ENCODE measurements at places on chromosomes 11 and 22.

DNA sequence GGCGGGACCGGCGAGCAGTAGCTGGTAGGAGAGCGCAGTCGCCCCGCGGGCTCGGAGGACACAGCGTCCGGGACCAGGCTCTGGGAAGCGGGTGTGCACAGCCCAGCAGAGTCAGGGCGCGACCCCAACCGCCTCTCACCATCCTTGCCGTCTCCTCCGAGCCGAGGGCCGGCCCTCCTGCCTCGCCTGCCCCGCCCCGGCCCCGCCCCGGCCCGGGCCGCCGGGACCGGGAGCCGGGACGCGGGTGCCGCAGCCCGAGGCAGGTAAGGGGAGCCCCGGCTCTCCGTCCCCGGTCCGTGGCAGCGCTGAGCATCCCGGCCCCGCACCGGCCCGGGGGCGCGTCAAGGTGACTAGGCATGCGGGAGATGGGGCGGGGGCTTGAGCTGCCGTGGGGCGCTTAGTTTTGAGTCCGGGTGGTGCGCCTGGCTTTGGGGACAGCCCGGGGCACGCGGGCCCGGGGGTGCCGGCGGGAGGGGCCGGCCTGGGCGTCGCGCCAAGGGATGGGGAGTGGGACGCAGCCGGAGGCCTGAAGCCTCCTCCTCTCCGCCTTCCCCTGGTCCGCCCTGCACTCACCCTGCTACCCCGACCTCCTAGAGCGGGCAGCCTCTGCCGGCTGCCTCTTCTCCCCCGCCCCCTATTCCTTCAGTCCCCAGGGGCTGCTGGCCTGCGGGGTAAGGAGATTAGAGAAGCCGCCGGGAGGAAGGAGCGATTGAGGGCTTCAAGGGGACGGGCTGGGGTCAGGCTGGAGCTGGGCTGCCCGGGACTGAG is at the start of gene ABCG4:
Gene ABCG4 (plus strand): TSS at position 35 of the 768 bp plus-strand sequence. CDS start 914 bp downstream, outside the sequence.
- no peak for DNase-seq

DNA sequence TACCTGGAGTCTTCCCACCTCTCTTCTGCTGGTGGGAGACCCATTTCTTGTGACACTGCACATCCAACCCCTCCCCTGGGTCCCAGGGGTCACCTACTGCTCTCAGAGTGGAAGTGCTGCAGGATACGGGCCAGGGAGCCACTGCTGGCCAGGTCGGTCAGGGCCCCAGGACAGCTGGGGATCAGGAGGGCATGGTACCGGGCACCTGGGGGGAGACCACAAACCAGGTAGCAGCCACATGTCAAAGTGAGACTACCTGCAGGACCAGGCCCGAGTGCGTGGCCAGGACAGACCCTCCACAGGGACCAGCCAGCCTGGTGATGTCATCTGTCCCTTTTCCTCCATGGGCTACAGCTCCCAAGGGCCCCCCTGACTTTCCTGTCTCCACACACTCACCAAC is 3.9 kb downstream of the GATD1 start:
- DNase-seq: no peak

GRCh38 chr11:73439002-73439843 is 63.0 kb downstream of the RELT start:
- DNase-seq: no peak

DNA sequence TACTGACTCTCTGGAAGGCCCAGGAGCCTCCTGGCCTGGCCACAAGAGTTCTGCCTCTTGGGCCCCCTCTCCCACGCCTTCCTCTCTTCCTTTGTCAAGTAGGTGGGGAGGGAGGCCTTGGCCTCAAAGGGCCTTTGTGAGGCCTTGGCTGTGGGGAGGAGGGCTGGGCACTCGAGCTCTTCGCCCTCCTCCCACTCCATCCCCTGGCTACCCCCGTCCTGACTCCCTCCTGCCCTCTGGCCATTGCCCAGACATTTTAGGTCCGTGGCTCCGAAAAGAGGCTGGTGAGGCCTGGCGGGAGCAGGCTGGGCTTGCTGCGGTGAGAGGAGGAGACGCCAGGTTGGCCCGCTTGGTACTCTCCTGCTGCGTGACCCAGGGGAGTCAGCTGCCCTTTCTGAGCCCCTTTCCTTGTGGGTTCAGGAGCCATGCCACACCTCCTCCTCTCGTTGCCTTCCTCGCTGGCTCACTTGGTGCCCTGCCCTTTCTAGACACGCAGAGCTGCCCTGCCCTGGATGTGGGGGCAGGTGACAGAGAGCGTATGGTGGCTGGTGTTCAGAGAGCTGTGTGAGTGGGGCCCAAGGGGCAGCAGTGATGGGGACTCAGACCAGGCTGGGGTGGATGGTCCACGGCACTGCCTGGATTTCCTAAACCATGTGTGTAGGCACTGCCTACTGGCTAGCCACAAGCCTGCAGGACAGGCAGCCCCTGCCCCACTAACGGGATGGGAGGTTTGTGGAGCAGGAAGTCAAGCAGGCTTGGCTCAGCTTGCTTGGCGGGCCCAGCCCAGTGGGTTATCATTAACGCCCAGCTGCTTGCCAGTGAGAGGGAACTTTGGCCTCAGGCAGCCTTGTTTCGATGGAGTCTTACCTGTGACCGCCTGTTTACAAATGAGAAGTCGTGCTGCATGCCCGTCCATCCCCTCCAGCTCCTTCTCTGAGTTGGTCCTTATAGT is 15.8 kb upstream of the OMP start:
- DNase-seq: no peak

GRCh38 chr22:44584256-44584902 is 86.3 kb upstream of the RTL6 start:
- DNase-seq: no peak

GRCh38 chr11:129960216-129961214 is 42.1 kb downstream of the PRDM10 start:
- peak; percentile 84 for DNase-seq

GRCh38 chr22:37930952-37931440 is 22.4 kb downstream of the C22orf23 start:
- no peak for DNase-seq

DNA sequence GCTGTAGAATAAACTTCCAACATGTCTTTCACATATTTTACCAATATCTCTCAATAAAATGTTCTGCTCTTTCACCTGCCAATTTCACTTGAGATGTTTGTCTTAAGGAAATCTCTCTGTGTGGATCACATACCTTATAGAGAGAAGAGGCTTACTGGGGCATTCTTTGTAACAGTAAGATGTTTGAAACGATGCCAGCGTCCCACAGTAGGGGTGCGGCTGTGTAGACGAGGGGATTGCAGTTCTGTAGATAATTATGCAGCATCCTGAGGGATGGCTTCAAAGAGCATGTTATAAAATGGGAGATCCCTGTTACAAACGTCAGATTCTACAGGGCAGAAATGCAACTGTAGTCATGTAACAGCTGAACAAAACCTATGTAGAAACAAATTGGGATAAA is 200.0 kb downstream of the TBC1D22A start:
- DNase-seq: no peak

DNA sequence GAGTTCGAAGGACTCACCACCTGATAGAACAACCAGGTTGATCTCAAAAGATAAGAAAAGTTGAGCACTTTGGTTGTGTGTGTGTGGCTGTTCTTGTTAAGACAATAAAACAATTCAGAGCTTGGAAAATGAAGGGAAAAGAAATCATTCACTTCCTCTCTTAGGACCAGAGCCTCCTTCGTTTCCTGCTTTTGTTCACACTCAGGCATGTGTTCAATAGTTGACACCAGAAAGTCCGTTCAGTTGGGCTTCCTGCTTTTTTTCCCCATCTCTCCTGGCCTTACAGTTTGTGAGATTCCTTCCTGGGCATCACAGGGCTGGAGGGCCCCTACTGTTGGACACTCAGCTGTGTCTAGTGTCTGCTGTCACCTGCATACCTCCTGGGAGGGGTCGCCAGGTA is 48.0 kb downstream of the TSPAN18 start:
- no peak for DNase-seq

GRCh38 chr11:133524488-133524887 is 7.8 kb downstream of the OPCML start:
- DNase-seq: no peak

- DNase-seq: no peak
Observed at GRCh38 chr11:68312117-68312779, at the start of gene LRP5. TSS of gene LRP5 (plus strand) at chr11:68312591. CDS start at chr11:68312715, 124 bp downstream.

DNA sequence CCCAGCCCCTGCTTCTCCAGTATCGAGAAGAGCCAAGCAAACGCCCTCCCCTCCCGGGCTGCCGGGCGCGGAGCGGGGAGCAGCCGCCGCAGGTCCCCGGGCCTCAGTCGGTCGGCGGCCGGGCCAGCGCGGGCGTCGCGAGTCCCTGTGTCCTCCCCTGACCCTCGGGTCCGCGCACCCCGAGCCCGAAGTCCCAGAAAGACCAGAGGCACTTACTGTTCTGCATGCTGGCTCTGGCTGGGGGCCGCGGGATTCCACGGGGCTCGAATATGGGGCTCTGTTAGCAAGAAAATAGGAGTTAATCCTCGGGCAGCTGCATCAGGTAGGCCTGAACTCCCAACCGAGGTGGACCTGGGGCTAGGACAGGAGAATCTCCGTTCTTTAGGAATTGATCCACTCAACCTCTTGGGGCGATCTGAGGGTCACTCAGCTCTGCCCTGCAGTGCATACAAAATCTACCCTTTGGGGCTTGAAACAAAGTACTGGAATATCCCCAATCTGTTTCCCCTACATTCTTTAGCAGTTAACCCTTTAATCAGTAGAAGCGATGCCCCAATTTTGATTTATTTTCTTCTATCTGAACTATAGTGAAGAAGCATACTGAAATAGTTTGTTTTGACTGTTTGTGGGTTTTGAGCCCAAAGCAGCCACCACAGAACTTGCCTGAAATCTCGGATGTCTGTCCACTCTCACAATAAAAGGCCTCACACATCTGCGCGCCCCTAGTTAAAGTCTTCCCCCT is 4.8 kb downstream of the PAX6 start:
- DNase-seq: no peak

GRCh38 chr11:85133636-85134035 is 493.5 kb downstream of the DLG2 start:
- DNase-seq: no peak

GRCh38 chr11:74171630-74171968 is 510 bp downstream of the PPME1 start:
- no peak for DNase-seq

DNA sequence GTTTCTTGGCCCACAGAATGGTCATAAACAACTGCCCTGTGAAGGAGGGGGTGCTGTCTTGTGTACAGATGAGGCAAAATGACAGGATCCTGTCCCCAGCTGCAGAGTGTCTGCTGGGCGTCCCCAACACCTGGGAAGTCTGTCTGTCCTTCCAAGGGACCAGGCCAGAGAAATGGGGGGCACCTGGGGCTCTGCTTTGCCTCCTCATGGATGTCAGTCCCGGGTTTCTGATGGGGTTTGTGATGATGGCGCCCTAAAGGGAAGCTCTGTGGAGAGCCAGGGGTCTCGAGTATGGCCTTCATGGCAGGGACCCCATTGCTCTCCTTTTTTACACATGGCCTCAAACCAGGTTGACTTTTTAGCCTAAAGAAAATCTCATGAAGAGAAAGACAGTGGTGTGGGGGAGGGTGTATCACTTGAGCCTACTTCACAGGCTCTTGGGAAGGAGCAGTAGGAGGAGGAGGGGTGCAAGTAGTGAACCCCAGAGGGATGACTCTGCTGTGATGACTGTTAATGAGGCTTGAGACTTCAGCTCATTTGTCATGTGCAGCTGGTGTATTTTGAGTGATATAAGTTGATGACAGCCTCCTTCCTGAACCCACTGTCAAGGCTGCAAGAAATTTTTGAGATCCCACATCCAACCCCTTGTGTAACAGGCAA is 40.6 kb upstream of the TUB start:
- no peak for DNase-seq

- DNase-seq: peak; percentile 20
Observed at GRCh38 chr11:130414107-130415080, 14.0 kb downstream of the ADAMTS8 start.

DNA sequence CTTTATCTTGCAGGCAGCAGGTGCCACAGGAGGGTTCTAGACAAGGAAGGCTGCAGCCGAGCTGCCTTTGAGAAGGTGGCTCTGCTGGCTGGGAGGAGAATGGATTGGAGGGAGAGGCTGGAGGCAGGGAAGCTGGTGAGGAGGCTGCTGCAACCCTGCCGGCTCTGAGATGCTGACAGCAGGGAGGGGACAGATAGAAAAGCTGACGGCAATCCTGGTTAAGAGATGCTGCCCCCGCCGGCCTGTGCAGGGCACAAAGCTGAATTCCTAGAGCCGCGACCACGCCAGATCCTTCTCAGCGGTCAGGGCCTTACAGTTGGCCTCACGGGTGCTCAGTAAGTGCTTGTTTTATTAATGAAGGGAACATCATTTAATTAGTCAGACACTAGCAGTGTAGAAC is 105.4 kb downstream of the CACNA1I start:
- DNase-seq: no peak

DNA sequence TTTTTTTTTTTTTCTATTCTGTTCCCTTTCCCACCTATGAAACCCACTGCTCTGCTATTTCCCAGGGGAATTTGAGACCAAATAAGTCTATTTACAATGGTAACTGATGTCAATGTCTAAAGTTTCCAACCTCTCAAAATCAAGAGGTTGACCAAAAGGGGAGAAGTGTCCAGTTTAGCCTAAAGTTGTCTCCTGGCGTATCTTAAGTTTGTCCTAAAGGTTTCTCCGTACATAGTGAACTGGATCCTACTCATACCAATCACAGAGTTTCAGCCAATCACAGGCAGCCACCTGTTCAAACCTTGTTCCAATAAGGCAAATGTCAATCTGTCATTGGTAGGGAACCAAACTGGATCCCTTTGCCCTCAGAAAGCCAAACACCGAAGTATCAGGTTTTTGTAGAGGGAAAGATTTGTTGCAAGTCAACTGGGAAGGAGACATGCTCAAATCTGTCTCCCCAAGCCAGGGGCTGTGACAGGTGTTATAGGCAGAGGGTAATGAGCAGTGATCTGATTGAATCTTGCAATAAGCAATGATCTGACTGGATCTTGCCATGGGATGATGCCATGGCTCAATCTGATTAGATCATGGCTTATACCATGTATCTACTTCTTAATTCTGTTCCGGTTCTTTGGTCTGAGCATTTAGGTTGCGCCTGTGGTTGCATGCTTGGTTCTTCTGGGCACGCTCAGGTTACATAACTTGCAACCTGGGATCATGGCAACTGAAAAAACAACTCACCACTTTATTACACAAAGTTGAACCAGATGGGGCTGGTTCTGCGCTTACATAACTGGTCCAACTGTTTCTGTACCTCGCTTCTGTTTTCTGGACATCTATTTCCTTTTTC is 1.1 kb upstream of the VPS37C start:
- peak; percentile 63 for DNase-seq

DNA sequence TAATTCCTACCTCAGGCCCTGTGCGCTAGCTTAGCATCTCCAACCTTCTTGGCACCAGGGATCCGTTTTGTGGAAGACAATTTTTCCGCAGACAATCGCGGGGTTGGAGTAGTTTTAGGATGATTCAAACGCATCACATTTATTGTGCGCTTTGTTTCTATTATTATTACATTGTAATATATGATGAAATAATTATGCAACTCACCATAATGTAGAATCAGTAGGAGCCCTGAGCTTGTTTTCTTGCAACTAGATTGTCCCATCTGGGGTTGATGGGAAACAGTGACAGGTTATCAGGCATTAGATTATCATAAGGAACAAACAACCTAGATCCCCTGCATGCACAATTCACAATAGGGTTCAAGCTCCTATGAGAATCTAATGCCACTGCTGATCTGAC is 52.3 kb downstream of the AMOTL1 start:
- DNase-seq: no peak

GRCh38 chr22:40116496-40117200 is 61.1 kb upstream of the TNRC6B start:
- no peak for DNase-seq

GRCh38 chr11:102610200-102610599 is 14.9 kb downstream of the MMP20 start:
- no peak for DNase-seq

Measured in mammary epithelial cell (primary cell).